ENCODE measurements at places on chromosomes 7 and 10.

DNA sequence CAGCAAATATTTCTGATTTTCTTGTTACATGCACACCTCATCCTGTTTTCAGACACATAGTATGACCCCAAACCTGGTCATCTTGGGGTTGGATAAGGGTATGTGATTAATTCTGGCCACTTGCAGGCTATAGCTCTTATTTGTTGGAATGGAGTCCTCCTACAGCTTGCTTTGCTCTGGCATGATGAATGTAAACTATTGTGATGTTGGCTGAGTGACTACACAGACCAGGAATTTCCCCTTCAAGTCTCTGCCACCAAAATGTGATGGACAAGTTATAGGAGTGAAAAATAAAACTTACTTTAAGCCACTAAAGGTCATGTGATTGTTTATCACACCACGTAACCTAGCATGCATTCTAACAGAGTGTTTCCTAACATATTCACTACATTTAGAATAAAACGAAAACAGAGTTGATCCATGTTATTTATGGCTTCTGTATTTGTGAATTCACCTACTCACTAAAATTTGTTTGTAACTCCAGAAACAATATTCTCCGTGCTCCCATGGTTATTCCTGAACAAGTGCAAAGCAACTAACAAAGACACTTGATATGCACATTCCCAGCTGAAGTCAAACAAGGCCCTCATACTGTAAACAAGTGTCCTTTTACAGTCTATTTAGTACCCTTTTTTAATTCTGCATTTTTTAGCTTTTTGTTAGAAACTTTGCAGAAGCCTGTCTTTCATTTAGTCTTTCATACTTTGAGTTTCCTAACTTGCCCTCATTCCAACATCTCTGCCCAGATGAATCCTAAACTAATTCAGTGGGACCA, 599.2 kb upstream of the PCDH15 start:
- no peak for DNase-seq

- DNase-seq = no peak
Observed at GRCh38 chr10:29841724-29842649, 207.2 kb upstream of the SVIL start.

GRCh38 chr10:71671994-71672946, 47.3 kb downstream of the C10orf105 start:
- DNase-seq = no peak

GRCh38 chr10:50325449-50326171, 74.3 kb upstream of the ASAH2 start:
- no peak for DNase-seq

GRCh38 chr10:6072215-6072934, 10.2 kb upstream of the IL2RA start:
- no peak for DNase-seq

- DNase-seq = no peak
Observed at GRCh38 chr7:95549818-95550529, 46.3 kb downstream of the PDK4 start.

GRCh38 chr7:52406808-52407207, 628.6 kb upstream of the POM121L12 start:
- no peak for DNase-seq

DNA sequence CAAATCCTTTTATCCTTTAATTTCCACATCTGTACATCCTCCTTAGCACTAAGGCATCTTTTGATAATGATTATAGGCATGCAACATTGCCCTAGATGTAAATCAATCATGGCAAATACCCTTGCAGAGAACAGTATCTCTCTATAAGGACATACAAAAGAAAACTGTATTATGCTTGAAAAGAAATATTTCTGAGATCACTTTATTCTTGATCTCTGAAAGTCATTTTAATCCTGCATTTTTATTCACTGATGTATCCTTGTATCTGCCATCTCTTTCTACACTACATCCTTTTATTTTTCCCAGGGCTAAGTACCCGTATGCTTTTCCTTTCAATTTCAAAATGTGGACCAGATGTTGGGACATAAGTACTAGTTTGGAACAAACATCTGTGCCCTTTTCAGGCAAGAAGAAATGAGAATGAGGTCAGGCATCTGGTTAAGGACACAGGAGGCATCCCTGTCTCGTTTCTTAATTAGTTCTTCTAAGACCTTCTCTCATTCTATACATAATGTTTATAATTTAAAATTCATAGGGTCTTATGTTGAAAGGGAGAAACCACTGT, 338.6 kb downstream of the CNTNAP2 start:
- DNase-seq = no peak

DNA sequence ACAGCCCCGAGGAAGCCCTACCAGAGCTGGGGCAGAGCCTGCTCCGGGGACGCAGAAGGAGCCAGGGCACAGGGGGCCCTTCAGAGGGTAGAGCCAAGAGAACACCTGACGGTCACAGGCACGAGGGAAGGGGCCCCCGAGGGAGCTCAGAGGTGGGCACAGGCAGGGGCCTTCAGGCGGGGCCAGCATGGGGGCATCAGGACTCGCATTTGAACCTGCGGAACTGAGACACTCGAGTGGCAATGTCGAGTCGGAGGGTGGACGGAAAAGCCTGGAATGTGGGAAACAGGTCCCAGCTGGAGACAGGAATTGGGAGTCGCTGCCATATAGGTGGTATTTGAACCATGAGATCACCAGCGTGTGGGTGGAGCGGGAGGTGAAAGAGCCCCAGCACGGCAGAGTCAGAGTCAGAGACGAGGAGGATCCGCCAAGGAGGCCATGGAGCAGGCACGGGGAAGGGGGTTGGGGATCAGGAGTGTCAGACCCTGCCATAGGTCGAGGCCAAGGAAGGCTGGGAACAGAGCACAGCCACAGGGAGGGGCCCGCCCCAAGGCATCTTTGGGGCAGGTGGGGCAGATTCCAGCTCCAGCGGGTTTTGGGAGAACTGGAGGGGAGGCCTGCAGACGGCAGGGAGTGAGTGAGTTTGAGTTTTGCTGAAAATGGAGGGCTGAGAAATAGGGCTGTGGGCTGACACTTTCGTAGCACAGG, 13.8 kb downstream of the STK32C start:
- no peak for DNase-seq

DNA sequence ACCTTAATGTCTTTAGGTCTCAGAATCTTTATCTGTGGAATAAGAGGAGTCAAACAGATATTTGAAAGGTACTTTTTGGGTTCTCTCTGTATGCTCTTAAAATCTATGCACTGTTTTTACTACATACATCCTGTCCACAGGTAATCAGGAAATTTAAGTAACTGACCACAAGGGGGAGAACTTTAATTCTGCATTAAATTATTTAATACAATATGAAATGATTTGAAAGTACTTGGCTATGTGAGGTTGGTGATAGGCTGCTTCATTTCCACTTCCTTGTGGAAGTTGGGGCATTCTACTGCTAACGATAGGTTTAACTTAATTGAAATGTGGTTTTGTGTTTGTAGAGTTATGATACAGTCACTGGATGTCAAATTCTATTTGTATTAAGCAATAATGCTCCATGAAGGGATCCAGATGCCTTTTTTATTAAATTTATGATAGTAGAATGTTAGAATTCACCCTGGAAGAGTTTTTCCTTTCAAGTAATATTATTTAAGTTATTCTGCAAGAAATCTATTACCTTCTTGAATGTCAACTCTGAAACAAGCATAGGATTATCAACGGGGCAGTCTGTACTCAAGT, 6.0 kb downstream of the TEX47 start:
- no peak for DNase-seq

DNA sequence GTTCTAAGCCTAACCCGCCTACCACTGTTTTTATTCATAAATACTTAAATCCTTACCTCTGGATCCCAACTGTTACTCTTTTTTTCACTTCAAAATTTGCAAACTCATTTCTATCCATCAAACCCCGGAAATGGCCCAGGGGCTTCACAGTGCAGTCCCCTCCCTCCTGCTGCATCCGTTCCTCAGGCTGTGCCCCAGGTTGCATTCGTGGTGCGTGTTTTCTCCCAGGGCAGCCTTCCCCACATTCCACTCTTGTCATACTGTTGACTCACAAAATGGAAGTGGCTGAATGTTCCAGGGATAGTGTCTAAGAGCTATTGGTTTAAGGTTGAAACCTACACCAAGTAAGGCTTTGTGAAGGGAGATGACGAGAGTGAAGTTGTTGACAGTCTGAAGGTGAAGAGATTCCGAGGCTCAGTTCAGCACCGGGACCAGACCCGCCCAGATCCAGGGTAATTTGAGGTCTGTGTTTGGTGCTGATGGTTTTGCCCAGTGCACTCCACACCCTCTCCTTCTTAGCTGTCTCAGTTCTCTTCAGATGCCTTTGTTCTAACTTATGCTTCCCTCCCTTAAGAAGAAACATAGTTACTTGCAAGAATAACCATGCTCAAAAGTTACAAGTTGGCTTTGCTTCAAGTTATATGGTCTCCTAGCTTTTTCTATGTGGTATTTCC, 7.7 kb downstream of the INSIG1 start:
- no peak for DNase-seq

- DNase-seq = no peak
Observed at GRCh38 chr7:93148727-93149126, 542 bp upstream of the SAMD9L start.

GRCh38 chr7:44922351-44922694, 37.0 kb upstream of the PURB start:
- no peak for DNase-seq

DNA sequence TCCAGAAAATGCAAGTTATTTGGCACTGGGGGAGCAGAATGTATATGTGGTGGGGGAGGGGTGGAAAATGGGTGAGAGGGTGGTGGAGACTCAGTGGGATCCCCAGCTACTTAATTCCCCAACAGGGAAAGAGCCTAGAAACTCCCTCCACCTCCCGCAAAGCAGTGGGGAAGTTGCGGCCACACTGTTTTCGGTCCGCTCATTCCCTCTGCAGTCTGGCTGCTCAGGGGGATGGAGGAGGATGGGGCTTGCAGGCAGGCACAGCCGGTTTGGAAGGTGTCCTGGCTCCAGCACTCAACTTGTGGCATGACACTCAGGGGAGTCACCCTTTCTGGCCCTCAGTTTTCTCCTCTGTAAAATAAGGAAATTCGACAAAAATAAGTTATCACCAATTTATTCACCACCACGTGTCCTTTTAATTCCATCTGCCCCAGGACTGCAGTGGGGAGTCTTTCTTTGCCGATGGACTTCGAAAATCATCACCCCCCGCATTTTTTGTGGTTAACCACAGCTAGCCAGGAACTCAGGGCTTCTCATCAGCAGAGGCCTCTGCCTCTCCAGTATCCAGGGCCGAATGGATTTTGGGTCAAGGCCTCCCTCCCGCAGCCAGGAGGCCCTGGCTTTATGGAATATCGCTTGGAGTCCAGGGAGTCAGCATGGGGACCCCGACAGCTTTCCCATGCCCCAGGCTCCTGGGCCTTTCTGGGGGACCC, 1.6 kb upstream of the HTRA1 start:
- DNase-seq = no peak

DNA sequence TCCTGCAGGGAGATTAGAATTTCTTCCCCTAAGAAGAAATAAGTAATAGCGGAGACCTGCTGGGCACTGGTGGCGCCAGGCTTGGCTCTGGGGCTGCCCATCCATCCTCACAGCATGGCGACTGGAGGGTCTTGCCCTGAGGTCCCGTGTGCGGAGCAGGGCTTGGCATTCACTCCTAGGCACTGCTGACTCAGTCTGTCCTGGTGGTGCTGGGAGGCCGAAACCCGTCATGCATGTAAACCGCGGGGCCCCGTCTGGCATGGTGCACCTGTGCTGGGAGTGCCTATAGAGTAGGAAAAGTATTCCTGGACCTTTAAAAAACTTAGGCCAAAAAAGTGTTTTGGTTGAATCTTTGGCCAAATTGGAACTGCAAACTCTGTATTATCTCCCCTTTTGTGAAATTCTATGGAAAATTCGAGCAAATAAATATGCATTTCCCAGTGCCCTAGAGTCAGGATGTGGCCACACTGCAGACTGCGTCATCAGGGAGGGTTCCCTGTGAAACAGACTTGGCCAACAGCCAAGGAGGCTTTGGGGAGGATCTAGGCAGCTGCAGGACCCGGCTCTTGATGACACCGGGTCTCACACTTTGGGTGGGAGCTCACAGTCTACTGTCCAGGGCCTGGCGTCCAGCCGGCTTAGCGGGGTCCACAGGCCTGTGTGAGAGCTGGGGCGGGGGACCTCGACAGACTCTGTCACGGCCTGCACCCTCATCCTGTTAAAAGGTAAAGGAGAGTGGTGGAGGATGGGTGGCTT, 122.3 kb downstream of the VIPR2 start:
- no peak for DNase-seq

DNA sequence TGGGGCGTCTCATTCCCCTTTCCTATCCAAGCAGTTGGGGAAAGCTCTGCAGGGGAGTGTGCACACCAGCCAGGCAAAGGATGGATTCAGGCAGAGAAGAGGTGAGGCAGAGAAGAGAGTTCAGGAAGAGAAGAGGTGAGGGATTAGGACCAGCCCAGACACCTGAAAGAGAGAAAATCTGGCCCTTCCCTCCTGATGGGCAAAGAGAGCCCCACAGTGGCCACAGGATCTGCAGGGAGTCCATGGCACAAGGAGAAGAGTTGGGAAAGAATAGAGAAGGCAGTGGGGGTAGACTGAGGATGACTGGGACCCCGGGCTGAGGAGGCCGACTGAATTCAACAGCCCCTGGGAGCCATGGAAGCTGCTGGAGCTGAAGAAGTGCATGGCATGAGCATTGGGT, 140.4 kb upstream of the ZMIZ1 start:
- no peak for DNase-seq

GRCh38 chr10:132659206-132660091, 121.9 kb downstream of the INPP5A start:
- DNase-seq = no peak

DNA sequence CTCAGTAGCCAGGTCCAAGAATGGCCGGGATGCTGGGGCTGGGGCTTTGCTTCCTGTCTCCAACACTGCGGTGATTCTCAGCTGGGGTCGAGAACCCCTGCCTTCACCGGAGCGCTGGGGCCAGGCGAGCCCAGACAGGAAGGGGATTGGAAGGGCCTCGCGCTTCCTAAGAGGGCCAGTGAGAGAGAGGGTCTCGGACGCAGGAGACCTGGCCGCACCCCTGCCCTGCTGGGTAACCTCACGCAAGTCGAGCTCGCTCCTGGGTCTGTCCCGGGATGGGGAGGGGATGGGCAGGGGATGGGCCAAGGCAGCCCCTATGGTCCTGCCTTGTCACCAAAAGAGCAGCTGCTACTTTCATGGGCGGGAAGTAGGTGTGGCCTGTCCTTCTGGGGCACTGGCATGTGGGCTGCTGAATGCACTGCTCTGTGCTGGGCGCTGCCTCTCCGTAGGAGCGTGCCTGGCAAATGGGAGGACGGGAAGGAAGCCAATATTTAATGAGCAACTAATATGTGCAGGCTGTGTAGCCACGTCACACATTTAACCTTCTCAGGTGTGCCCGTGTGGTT, 20.0 kb downstream of the KCNK18 start:
- DNase-seq = peak; percentile 14

GRCh38 chr10:131358741-131359442, 47.4 kb upstream of the TCERG1L start:
- no peak for DNase-seq

DNA sequence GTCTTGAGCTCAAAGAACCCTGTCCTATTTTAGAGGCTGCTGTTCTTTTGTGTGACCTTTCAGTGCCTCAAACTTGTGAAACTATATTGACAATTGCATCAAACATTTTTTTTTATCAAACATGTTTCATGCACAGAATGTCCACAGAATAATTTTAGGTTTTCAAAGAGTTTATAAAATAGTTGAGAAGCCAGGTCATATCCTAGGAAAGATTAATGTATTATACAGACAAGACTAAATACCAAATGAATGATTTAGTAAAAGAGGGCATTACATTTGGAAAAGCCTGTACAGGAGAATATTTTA, 67.0 kb downstream of the CDK6 start:
- DNase-seq = no peak
